ENCODE measurements at places on chromosomes 6 and 20.

- no peak for DNase-seq
Measured at GRCh38 chr6:165649166-165650137, 13.6 kb downstream of the PDE10A start.

GRCh38 chr6:53056273-53056672 lies 8.9 kb upstream of the FBXO9 start:
- DNase-seq, result no peak

DNA sequence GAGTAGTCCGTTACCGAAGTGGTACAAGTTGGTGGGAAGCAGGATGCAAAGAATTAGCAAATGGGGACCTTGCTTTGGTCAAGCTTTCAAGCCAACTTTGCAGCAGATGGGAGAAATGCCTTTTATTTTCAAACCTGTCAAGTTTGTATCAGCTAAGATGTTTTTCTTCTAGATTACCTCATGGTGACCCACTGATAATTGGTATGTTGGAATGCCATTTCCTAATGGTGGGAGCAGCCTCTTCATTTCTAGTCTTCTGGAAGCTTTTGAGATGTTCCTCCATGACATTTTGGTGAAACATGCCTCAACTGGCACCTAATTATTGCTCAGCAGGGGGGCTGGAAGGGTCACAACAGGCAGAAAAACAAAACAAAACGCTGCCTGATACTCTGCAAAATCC lies 43.7 kb downstream of the ADNP start:
- DNase-seq, result no peak

GRCh38 chr6:34581561-34581920 lies 25.4 kb upstream of the SPDEF start:
- no peak for DNase-seq

GRCh38 chr6:166989427-166990032 lies 9.7 kb upstream of the CEP43 start:
- DNase-seq, result no peak

DNA sequence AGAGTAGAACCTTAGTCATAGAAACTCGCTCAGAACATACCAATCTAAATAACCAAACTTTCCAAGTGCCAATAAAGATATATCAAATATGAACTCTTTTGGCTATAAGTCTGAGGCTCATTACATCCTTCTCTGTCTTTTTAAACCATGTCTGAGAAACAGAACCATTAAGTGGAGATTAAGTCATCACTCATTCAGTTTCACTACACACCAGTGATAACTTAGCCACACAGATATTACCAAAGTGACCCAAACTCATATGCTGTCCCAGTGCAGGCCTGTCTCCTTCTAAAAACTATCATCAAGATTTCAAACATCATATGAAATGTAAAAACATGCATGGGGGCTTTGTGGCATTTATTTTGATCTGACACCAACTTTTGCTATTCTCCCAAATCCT lies 12.0 kb downstream of the GCLC start:
- DNase-seq, result no peak

DNA sequence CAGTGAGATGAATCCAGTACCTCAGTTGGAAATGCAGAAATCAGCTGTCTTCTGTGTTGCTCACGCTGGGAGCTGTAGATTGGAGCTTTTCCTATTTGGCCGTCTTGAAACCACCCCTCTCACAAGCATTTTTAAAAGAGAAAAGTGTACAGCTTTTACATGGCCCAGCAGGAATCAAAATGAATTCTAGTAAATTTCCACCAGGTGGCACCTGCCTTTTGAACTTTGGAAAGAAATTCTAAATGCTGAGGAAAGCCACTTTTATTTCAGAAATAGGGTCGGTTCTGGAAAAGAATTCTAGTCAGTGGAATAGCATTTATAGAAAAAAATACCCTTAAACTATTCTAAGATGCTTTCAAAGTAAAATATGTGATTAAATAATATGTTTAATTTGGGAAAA lies 647.8 kb downstream of the CD109 start:
- no peak for DNase-seq

DNA sequence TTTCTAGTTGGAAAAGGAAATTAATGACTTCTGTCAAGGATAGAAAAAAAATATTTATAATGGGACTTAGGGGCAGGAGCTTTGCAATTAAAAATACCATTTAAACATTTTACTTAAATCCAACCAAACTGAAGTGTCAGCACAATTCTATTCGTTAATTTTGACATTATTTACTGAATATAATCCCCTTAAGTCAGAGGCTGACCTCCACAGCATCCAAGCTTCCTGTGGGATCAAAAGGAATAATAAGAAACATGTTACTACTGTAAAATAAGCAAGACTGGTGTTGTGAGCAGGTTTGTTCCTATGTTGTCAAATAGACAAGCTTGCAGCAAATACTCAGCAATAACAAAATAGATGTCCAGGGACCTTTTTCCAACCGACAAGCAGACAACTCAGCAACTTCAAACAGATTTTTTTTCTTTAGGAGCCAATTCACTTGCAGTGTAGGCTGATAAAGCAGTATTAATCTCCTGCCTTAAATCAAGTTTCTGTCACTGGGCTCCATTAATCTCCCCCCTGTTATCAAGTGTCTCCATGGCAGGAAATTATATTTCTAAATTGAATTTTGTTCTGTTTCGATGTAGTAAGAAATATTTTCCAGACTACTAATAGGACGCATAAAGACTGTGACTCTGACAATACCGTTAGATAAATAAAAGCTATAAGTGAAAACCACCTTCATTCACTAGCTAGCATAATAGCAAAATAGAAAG lies 157.4 kb downstream of the HACE1 start:
- no peak for DNase-seq

DNA sequence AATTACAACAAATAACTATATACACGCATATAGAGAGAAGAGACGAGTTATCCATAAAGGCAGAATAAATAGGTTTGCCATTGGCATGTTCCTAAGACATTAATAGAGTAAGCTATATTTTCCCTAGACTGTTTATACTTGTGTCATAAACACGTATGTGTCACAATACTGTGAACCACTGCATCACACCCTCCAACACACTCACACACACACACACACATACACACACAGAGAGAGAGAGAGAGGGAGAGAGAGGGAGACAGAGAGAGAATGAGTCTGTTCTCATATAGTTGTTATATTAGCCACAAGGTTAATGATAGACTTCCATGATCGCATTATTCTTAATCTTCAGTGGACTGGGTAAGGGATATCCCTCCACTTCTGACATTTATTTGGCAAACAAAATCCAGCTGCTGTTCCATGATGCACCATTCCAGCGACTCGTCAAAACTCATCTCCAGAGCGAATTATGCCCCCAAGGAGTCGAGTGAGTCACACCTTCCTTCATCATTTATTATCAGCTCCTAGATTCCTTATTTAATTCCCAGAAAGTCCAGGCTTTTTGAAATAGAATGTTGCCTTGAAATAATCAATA lies 82.8 kb upstream of the HIVEP1 start:
- no peak for DNase-seq

GRCh38 chr6:26021350-26022131 lies 58.9 kb downstream of the TRIM38 start:
- DNase-seq, result peak; percentile 78

DNA sequence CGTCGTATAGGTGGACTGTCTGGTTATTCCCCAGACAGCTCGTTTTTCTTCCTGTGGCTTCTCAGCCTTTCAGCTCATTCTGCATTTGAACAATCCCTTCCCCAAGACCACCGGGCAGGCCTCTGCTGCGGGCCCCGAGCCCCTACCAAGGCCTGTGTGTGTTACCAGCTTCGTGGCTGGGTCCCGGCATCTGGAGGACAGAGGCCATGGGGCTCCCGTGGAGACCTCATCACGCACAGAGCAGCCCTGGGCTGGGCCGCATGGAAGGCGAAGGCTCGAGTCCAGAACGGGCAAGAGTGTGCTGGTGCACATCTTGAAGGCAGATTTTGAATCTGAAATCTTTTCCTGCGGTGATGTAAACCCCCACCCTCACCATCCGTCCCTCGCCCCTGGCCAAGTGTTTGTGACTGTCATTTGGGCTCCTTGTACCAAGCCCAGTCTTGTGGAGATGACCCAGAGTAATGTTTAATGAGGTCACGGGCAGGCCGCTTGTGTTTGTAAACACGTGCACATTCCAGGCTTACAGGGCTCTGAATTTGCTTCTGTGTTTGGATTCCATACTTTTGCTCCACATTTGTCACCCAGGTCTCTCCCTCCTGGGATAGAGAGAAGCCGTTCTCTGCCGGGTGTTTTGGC lies 119.6 kb downstream of the CDH4 start:
- DNase-seq, result no peak

DNA sequence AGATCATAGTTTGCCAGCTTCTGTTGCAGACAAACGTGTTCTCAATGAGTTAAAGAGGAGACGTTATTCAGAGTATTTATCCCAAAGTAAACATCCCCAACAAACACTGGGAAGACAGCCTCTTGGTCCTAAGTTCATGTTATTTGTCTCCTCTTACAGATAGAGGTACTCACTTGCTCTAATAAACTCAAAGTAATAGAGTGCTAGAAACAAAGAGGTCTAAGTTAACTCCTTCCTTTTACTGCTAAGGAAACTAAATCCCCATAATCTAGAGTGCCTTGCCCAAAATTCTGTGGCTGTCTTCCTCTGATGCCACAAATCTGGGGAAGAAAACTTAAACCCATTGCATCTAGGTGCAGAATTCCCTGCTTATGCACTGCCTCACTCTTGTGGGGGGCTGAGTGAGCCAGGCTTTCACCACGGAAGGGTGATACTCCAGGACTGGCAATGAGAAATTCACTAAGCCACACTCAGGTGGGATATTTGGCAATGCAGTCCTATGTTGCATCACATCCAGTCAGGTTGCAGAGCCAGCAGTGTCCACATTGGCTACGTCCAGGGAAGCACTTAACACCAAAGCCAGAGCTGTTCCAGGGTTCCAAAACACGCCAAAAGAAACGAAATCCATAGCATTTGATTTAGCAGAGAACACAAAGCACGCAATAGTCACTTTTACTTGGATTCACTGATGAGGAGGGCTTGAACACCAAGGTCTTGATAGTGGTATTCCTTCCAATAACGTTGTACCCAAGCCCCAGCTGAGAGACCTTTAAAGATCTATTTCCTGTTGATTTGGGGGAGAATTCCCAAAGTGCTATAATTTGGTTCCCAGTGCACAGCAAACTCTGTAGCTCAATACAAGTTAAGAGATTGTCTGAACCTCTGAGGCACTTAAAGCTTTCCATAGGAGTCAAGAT lies 81.0 kb upstream of the FOXQ1 start:
- DNase-seq, result no peak

- DNase-seq, result no peak
Measured at GRCh38 chr6:56671651-56672461, 29.2 kb upstream of the DST start.

- no peak for DNase-seq
Measured at GRCh38 chr6:20217891-20218290, 5.6 kb upstream of the MBOAT1 start.

GRCh38 chr6:1865585-1865984 lies 255.9 kb downstream of the FOXC1 start:
- no peak for DNase-seq

GRCh38 chr6:101585501-101585900 lies 192.0 kb downstream of the GRIK2 start:
- DNase-seq, result no peak

- no peak for DNase-seq
Measured at GRCh38 chr6:107668743-107669474, 155.2 kb downstream of the SCML4 start.

DNA sequence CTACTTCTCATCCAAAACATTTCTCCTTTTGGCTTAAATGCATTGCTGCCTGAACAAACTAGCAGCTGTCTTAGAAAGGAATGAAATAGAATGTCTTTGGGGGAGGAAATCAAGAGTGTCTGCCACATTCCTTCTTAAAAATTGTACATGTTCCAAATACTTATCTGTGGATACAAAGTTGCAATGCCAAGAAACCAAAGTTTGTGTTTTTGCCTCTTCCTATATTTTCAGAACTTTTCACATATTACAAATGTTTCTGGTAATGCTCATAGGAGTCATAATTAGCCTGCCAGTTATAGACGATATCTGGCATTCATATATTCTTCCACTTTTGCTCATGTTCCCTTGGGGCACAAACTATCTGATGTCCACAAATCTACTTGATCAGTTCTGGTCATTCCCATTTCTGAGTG lies 165.5 kb upstream of the BMP5 start:
- DNase-seq, result peak; percentile 19

DNA sequence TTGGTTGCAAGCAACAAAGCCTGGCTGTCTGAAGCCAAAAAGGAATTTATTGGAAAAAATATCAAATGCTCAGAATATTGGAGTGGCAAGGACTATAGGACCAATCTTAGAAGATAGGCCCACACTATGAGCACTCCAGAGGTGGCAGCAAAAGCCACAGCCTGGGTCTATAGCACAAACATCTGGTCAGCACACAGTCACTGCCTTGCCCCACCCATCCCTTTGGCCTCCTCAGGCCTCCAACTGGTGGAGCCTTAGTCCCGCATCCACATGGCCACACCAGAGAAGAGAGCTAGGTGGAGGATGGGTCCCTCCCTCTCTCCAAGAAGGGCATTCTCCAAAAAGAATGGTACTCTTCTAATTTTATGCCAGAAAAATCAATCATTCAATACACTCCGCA lies 14.0 kb downstream of the NUDT3 start:
- no peak for DNase-seq

GRCh38 chr6:166760288-166760687 lies 133.2 kb upstream of the RPS6KA2 start:
- no peak for DNase-seq

DNA sequence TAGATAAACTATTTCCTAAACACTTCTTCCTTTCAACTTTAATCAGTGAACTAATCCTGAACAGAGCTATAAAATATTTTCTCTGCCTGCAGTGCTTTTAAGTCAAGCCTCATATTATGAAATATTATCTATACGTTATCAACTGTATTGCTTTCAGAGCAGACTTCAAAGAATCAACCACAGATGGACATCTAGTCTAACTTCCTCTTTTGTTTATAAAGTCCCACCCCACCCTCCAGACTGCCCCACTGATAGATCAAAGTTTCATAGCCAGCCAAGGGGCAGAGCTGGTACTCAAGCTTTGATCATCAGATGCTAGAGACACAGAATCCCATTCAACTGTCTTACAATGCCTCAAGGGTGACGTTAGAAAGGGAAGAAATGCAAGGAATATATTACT lies 308.3 kb downstream of the LAMA2 start:
- no peak for DNase-seq

- DNase-seq, result no peak
Measured at GRCh38 chr6:67630146-67630545, 1004.9 kb upstream of the ADGRB3 start.

GRCh38 chr6:35230498-35230897 lies 16.7 kb downstream of the SCUBE3 start:
- DNase-seq, result no peak

DNA sequence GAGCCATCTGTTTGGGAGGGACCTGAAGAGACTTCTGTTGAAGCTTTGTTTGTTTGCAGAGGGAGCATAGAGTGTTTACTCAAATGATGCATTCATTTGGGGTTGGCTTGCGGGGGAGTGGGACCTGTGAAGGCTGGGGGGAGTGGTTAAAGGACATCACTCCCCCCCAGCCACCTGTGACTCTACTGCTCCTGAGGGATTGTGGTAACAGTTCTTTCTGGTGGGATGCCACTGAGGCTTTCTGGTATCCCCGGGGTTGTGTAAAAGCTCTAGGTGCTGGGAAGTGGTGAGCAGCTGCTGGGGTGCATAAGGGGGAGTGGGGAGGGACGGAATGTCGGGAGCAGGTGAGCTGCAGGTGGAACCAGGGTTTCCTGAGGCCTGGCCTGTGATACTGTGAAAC lies 239.2 kb upstream of the QKI start:
- DNase-seq, result no peak

GRCh38 chr20:2102585-2103460 lies 1.2 kb downstream of the STK35 start:
- DNase-seq, result peak; percentile 78
